Activated CD8-positive, alpha-beta memory T cell treated with anti-CD3 and anti-CD28 coated beads for 4 hours (primary cell): ENCODE measurements at places on chromosomes 5 and 9.

DNA sequence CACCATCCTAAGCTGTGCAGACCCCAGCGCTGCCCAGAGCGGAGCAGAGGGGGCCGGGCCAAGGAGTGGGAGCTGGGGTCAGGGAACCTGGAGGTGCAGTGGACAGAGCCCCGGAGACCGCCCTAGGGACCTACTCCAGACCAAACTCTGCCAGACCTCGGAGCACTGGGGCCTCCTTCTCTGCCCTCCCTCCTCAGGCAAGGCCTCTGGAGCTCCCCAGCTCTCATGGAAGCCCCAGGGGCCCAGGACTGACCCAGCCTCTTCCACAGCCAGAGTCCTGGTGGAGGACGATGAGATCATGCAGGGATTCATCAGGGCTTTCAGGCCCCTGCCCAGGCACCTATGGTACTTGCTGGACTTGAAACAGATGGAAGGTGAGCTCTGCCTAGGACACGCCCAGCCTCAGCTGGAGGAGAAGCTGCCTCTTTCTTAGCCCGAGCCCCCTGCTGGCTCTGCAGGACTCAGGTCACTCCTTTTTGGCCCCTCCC is 3.6 kb downstream of the PAEP start:
- DNase-seq = no peak

DNA sequence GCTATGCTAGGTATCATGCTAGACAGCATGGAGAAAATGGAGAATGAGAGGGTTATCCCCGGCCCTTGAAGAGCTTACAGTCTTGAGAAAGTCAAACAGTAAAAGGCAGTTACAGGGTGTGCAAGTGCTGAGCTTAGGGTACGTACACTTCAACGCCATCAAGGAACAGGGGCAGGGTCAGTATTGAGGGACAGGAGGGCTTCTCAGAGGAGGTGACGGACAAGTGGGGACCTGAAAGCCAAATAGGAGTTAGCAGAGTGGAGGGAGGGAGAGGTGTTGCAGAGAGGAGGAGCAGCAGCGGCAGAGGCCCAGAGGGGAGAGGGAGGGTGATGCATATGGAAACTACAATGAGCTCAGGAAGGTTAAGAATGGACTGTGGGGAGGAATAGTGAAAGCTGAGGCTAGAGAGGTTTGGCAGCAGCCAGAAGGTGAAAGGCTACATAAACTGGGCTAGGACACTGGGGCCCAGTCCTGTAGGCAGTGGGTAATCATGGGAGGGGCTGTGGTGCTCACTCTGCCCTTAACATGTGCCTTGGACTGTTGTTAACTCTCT is 88.0 kb downstream of the NRG2 start:
- no peak for DNase-seq

DNA sequence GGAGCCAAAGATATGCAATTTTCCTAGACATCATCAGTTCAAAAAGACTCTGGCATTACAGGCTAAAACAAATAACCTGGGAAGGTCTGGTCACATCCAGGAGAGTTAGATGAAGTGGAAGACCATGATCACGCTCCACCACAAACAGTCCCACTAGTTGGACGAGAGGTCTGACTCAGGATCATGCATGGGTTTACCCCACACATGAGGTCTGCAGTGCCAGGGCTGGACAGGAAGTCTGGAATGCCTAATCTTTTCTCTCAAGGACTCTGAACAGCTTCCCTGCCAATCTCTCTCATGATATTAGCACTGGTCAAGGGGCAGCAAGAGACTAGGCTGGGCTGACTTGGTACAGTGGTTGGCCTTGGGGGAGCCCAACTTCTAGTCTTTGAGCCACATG is 7.1 kb downstream of the PRUNE2 start:
- no peak for DNase-seq

- DNase-seq = no peak
Observed at GRCh38 chr9:120902569-120903535, 23.7 kb downstream of the TRAF1 start.

DNA sequence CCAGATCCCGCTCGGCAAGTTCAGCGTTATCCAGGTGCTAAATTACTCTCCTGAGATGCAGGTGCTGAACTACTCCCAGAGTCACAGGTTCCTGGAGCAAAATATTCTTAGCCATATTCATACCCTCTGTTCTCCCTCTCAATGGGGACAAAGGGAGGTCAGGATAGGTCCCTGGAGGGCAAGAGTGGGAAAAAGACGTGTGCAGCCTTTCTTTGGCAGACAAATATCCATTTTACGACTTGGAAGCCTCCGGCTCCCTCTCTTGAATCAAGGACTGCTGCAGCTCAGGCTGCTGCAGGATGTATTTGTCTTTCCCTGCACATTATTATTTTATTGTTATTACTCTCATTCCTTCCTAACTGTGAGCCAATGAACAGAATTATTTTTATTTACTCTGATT is 590.2 kb downstream of the NR2F1-AS1 start:
- no peak for DNase-seq

DNA sequence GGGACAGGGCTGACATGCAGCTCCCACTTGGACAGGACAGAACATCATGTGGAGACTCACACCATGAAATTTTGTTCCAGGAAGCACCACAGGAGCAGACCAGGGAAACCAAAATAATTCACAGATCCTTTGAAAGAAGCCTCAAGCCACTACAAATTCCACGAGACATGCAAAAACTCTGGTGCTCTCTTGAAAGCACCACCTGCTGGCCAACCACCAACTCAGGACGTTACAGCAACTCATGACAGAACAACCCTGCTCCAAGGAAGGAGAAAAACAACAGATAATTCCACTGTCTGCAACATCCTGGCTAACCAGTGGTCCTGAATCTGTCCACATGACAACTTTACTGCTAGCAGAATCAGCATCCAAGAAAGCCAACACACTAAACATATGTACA is 516.0 kb downstream of the SPATA31D1 start:
- no peak for DNase-seq

DNA sequence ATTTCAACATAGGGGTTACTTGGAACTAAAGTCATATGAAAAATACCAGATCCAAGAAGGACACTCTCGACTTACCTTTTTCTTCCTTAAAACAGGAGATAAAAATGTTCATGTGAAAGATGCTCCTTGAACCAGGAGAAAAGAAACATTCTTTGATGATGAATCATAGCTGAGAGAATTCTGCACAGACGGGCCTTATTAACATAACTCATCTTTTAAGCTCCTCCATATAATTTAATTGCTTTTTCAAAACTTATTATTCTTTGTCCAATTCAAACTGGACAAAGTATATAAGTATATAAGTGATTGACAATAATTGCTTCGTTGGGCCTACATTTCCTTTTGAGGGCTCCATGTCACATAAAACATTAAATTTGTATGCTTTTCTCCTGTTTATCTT is 945.2 kb upstream of the C9orf72 start:
- no peak for DNase-seq

GRCh38 chr5:147898875-147899401 is 7.4 kb downstream of the C5orf46 start:
- DNase-seq = no peak

DNA sequence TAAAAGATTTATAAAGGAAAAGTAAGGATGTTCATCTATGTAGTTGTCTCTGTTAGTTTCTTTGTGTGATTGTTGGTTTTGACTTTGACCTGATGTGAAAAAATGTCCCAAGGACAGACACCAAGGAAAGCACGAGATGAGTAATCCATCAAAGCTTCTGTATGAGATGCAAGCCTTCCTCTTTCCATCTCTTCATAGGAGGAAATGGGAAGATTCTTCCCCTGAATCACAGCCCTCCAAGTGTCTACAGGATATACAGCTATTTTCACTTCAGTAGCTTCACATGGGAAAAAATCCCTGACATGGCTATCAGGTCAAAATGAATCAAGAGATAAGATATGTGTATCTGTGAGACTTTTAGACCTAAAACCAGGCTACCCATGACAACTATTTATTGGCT is 29.0 kb upstream of the CEMIP2 start:
- no peak for DNase-seq

GRCh38 chr9:104073098-104073769 is 20.9 kb upstream of the SMC2 start:
- DNase-seq = no peak

DNA sequence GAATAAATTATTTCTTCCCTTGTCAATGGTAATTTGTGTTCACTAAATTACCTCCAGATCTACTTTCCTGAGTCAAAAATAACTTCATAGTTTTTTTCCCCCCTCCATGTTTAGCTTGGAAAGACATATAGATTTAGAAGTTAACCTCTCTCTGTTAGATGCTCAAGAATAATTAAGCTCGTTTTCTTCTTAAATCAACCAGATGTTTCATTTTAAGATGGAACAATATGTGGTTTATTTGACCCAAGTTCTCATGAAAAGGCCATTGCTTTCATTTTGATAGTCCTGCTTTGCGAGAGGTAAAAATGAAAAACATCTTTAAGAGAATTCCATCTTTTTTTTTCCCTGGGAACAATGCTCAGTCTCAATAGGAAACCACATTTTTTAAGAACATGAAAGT is 27.7 kb upstream of the GAS1 start:
- DNase-seq = no peak

DNA sequence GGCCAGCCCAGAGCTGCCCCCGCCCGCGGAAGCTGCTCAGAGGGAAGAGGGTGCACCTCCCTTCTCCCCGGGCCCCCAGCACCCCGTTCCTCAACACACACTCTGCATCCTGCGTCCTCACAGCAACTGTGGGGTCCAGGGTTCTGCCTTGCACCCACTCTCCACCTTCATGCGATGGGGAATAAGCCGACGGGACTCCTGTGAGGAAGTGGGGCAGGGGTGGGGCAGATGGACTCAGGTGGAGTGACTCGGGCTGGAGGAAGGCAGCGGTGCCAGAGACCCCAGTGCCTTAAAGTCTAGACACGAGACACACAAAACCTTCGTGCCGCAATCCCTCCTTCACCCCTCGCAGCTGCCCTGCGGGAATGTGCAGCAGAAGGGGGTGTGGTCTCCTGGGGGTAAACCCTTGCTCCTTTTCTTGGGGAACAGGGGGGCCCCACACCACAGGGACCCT is 8.6 kb downstream of the BRD3 start:
- no peak for DNase-seq

GRCh38 chr9:99038484-99038820 is 66.5 kb upstream of the TGFBR1 start:
- DNase-seq = no peak

- DNase-seq = no peak
Observed at GRCh38 chr5:101942321-101942882, 353.7 kb downstream of the SLCO4C1 start.

DNA sequence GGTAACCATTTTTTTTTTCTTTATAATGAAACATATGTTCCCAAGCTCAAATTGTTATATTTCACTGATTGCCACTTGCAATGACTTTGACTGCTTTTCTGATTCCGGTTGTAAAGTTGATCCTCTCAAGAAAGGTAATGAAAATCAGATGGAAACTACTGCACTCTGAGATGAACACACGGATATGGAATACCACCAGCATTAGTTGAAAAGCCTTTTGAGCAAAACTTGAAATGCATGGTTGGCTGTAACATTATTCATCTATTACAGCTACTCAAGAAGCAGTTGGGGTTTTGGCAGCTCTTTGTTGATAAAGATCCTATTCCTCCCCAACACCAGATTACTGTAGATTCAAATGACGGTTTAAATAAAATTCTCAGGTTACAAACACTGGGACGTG is 591.6 kb upstream of the DMAC1 start:
- DNase-seq = no peak

DNA sequence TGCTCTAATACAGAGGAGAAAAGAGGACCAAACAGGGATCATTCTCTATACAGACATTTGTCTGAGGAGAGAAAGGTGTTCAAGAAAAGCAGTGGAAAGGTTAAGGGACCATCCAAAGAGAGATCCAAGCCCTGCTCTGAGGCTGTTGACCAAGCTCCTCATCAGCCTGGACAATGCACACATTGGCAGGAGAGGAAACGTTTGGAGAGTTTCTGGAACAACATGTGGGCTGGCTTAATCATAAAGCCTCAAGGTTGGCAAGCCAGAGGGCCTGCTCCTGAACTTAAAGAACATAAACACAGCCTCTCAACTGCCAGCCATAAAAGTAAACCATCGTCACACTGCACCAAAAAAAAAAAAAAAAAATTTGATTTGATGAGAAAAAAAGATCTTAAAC is 184.4 kb upstream of the SLC12A2 start:
- DNase-seq = no peak

DNA sequence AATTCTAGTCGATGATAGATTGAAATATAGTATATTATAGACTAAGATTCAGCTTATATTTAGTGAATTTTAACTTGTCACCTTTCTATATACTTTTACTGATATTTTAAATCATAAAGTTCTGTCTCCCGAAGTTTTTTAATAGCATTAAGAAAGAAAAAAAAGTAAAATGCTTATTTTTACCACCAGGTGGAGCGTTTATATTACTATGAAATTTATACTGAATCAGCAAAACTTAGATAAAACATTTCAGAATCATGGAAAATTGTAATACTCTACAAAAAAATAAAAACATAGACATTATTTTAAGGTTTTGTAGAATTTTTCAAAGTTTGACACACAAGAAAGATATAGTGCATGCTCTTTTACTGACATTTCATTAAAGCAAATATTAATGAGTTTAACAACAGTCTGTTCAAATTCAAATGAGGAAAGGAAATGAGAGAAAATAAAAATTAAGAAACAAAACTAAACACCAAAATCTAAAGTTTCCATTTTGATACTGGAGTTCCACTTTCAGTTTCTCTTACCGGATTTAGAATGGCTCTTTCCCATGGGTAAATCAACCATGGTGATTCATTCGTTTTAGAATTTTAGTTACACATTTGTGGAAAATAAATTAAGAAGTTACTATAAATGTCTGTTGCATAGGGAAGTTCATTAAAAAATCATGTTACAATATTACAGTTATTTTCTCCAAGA is 1035.3 kb downstream of the CDH12 start:
- DNase-seq = no peak

GRCh38 chr5:139636975-139637408 is 11.2 kb upstream of the CXXC5 start:
- DNase-seq = no peak

DNA sequence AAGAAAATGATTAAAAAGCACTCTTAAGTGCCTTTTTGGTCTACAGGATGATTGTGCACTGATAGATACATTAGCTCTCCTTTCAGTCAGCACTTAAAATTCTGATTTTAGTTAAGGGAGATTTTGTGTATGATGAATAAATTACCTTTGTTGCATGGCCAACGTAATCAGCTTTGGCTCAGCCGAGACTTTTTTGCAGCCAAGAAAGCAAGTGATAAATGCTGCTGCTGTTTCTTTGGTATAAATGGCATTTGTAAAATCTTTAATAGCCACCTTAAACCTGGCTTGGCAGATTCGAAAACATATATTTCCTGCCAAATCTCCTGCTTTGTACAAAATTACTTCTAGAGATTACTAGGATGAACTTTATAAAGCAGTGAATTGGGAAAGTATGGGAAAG is 147.7 kb downstream of the DCP2 start:
- DNase-seq = no peak
